ENCODE measurements at places on chromosomes 7 and 10.

- DNase-seq: no peak
Measured at GRCh38 chr7:32535162-32535702, 39.9 kb downstream of the AVL9 start.

DNA sequence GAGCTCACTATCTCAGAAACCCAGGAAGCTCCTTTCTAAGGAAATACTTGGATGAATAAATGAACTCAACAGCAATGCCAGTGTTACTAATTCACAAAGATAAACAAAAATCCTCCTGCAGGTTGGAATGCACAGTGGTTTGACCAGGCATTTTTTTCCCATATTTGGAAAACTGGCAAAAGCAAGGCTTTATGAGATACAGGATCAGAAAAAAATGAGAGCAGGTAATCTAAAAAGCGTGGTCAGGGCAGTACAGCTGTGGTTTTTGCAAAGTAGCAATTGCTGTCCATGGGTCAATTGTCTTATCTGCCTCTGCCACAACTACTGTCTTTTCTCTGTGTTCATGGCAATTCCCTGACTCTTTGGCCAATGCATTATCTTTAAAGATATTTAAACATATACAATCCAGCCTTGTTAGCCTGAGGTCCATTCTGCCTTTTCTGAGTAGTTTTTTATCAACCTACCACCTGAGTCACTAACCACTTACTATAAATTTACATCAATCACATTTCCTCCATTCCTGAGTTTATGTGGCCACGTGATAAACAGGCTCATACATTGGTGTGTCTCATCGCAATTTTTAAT, 564.5 kb upstream of the IGFBP3 start:
- no peak for DNase-seq

GRCh38 chr10:130578532-130579289, 442.5 kb downstream of the GLRX3 start:
- DNase-seq: no peak

DNA sequence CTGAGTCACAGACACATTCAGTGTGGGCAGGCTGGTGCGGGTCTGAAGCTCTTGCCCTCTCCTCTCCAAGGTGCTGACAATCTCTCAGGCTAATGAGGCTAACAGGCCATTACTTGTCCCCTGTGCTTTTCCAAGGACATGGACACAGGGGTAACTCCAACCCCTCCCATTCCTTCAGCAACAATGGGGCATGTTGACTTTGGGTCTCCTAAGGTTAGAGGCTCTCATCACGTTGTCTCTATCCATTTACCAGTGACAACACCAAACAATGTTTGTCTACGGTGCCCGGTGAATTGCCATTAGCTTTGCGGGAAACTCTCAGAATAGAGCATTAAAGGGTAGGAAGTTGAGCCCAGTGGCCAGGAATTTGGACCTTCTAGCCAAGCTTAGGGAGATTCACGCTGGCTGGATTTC, 101.6 kb upstream of the TNS3 start:
- no peak for DNase-seq

All from left renal pelvis (tissue), 4 donors.